Activated CD8-positive, alpha-beta T cell treated with anti-CD3 and anti-CD28 coated beads, Interleukin-2, amount 10 ng/mL, durations not matched to agents 7 days and 5 days (primary cell): ENCODE measurements at places on chromosomes 5 and 9.

GRCh38 chr5:141800617-141801016 is 77.6 kb downstream of the PCDH1 start:
- H3K4me1 ChIP-seq: no peaks in the 10 kb centered on the region
- H3K4me3 ChIP-seq: no peak overlapping the region
- no peaks in the 10 kb centered on the region for H3K36me3 ChIP-seq
- peaks cover 25% of the 10 kb centered on the region for H3K27me3 ChIP-seq
- H3K27ac ChIP-seq: no peak overlapping the region
- no peak for DNase-seq

GRCh38 chr9:72351538-72352453 is 13.2 kb downstream of the ZFAND5 start:
- H3K4me1 ChIP-seq: peaks cover 14% of the 10 kb centered on the region
- DNase-seq: no peak
- peaks cover 40% of the 10 kb centered on the region for H3K36me3 ChIP-seq

DNA sequence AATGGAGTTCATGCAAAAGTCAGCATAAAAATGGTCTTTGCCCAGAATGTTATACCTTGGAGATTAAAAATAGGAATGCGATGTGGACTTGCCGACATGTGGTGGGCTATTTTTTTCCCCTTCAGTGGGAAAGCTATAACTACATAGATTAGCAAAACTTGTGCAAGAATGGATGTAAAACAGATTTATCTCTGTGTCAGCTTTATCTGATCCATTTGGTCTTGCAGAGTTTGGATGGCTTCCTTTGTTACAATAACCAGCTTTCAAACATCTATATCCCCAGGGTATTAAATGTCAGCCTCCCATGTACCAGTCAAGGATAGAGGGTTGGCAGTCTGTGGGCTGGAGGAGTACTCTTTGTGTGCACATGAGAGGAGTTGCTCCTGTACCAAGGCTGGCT is 284.9 kb downstream of the TMEM38B start:
- no peak overlapping the region for H3K27ac ChIP-seq
- no peak for DNase-seq
- H3K4me1 ChIP-seq: no peaks in the 10 kb centered on the region
- no peak overlapping the region for H3K4me3 ChIP-seq
- no peaks in the 10 kb centered on the region for H3K27me3 ChIP-seq
- no peaks in the 10 kb centered on the region for H3K36me3 ChIP-seq

DNA sequence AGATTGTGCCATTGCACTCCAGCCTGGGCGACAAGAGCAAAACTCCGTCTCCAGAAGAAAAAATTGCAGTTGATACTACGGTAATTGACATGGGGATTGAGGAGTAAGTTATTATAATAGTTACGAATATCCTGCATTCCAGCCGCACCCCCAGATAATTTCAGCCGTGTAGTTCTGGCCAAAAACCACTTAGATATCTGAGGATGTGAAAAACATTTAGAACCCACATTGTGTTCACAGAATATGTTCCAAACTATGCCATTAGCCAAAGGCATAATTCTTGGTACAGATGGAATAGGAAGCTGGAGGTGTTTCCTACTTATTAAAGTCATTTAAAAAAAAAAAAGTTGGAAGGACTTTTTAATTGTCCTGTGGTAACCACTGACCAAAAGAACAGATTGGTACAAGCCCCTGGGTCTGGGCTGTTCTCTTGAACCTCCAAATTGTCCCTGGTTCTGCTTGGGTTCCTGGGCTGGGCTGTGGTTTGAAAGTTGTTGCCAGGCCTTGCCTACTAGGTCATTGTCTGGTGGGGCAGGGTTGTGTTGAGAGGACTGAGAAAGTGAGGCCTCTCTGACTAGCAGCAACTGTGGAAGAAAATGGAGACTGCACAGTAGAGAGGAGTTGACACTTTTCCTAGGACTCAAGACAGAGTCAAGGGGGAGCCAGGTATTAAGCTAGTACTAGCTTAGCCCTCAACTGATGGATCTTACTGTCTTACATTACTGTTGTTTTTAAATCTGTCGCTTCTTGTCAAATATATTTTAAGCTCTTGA is 198.8 kb downstream of the NR3C1 start:
- no peak overlapping the region for H3K4me3 ChIP-seq
- H3K4me1 ChIP-seq: peaks cover 9% of the 10 kb centered on the region

DNA sequence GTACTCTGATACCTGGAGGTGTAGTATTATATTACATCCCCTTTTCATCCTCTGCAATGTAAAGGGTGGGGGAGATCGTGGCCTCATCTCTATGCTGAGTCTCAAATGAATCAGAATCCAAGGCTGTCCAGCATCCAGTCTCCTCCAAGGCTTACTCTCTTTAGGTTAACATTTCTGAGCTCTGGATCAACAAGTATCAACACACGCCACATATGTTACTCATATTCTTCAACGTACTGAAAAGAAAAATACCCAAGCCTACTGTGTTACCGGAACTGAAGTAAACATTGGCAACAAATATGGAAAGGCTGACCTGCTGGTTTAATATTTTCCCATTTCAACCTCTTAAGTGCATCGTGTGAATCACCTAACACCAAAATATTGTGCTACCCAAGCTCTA is 241.8 kb downstream of the GAS1 start:
- H3K4me1 ChIP-seq: no peaks in the 10 kb centered on the region
- H3K27ac ChIP-seq: no peak overlapping the region
- H3K36me3 ChIP-seq: no peaks in the 10 kb centered on the region
- no peak overlapping the region for H3K4me3 ChIP-seq
- no peak for DNase-seq

DNA sequence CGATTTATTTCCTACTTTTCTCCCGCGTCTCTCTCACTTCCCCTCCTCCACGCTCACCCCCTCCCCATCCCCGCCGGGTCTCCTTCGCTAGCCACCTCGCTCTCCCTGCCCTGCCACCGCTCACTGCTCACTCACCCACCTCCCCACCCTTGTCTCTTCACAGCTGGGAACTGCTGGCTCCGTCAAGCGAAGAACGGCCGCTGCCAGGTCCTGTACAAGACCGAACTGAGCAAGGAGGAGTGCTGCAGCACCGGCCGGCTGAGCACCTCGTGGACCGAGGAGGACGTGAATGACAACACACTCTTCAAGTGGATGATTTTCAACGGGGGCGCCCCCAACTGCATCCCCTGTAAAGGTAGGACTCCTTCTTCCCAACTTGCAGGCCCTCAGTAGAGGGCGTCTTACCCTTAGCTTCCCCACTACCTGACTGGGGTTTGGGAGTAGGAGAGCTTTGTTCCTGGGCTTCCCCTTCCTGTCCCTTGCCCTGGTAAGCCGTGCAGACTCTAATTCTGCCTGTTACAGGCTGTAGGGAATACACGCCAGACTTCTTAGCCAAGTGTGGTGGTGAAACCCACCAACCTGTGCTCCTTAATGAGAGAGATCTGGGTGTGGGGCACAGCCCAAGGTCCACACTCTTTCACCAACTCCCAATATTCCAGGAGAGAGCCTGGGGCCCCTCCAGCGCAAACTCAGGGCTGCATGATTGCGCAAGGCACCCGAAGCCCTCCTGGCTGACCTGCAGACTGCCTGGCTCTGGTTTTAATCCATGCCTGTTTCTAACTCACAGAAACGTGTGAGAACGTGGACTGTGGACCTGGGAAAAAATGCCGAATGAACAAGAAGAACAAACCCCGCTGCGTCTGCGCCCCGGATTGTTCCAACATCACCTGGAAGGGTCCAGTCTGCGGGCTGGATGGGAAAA is 2.5 kb downstream of the FST start:
- H3K4me3 ChIP-seq: peak overlapping the region; percentile 81
- H3K27me3 ChIP-seq: peaks cover 60% of the 10 kb centered on the region

GRCh38 chr5:168227973-168228615 is 63.4 kb upstream of the WWC1 start:
- H3K27me3 ChIP-seq: no peaks in the 10 kb centered on the region
- H3K4me3 ChIP-seq: no peak overlapping the region
- H3K27ac ChIP-seq: no peak overlapping the region
- H3K4me1 ChIP-seq: peaks cover 5% of the 10 kb centered on the region
- DNase-seq: peak; percentile 21
- no peaks in the 10 kb centered on the region for H3K36me3 ChIP-seq

DNA sequence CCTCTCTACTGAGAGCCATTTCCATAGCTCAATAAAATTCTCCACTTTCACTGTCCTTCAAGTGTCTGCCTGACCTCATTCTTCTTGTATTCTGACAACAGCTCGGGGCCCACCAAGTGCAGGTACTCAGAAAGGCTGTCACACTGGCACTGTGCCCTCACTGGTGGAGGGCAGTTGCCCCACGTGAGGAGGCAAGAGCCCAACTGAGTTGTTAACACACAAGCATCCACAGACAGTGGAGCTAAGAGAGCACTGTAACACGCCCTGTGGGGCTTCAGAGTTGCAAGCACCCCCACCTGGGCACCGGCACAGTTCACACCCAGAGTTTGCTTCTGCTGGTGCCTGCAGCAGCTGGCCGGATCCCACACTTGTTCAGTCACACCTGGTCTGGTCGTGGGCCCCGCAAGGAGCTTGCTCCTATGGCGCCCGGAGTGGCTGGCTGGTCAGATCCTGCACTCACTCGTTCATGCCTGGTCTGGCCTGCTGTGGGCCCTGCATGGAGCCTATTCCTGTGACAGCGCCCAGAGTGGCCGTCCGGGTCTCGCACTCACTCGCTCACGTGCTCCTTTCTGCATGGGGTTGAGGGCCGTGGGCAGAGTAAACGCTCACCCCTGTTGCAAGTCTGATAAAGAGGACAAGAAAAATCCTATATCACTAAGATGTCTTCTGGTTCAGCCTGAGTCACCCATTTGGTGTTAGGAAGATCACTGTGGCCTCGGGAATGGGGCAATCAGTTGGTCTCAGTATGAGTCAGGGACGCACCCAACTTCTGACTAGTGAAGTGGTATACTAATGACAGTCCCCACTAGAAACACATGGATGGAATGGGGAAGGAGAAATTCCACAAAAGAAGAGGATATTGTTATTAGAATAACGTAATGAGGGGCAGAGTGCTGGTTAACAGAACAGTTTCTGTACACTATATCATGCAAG is 87.0 kb upstream of the CCNH start:
- H3K27me3 ChIP-seq: no peaks in the 10 kb centered on the region
- H3K36me3 ChIP-seq: no peaks in the 10 kb centered on the region
- H3K4me1 ChIP-seq: no peaks in the 10 kb centered on the region
- H3K4me3 ChIP-seq: no peak overlapping the region
- no peak for DNase-seq

DNA sequence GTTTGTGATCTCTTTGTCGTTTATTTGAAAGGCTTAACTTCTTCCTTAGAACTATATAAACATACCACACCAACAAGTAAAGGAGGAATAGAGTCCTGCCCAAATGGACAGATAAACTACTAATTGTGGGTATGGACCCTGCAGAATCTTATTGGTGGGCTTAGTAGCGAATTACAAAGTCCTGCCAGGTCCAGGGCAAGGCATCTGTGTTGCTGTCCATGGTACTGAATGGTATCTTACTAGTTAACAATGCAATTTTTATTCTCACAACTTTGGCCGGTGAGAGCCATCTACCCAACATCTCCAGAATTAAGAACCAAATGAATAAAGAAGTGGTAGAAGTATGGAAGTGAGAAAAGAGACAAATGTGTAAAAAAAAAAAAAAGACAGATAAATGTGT is 1782.4 kb upstream of the WWC1 start:
- H3K36me3 ChIP-seq: no peaks in the 10 kb centered on the region
- H3K4me3 ChIP-seq: no peak overlapping the region
- no peak for DNase-seq
- H3K4me1 ChIP-seq: no peaks in the 10 kb centered on the region
- no peaks in the 10 kb centered on the region for H3K27me3 ChIP-seq

- H3K4me1 ChIP-seq: peaks cover 4% of the 10 kb centered on the region
- no peak overlapping the region for H3K27ac ChIP-seq
- H3K4me3 ChIP-seq: no peak overlapping the region
Observed at GRCh38 chr5:149310947-149311658, 34.2 kb upstream of the GRPEL2 start.

GRCh38 chr9:8014997-8015682 is 215.6 kb upstream of the DMAC1 start:
- no peak overlapping the region for H3K4me3 ChIP-seq
- DNase-seq: no peak
- no peaks in the 10 kb centered on the region for H3K27me3 ChIP-seq
